ENCODE measurements at places on chromosomes 5 and 9. TPM values are rescaled to one million over a fixed set of nuclear protein-coding genes. Genes with fewer than 3 reads are reported as not detected.

GRCh38 chr5:72009280-72009679, 98.0 kb upstream of the MAP1B start:
- H3K27ac ChIP-seq: no peak overlapping the region
- H3K36me3 ChIP-seq: no peaks in the 10 kb centered on the region
- H3K4me3 ChIP-seq: no peak overlapping the region
- H3K27me3 ChIP-seq: no peaks in the 10 kb centered on the region
- no peaks in the 10 kb centered on the region for H3K4me1 ChIP-seq

- no peak overlapping the region for H3K4me3 ChIP-seq
- no peaks in the 10 kb centered on the region for H3K27me3 ChIP-seq
- no peaks in the 10 kb centered on the region for H3K4me1 ChIP-seq
- no peaks in the 10 kb centered on the region for H3K36me3 ChIP-seq
- no peak for DNase-seq
- no peak overlapping the region for H3K27ac ChIP-seq
These were observed 606.3 kb downstream of the TLE1 start for GRCh38 chr9:81083067-81083466.

DNA sequence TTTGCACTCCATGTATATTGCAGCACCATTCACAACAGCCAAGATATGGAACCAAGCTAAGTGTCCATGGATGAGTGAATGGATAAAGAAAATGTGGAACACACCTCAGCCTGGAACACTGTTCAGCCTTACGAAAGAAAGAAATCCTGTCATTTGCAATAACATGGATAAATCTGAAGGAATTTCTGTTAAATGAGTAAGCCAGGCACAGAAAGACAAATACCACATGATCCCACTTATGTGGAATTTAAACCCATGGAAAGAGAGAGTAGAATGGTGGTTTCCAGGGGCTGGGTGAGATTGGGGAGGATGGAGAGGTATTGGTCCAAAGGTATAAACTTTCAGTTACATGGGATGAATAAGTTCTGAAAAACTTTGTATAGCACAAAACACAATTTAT, 228.9 kb upstream of the CD180 start:
- no peaks in the 10 kb centered on the region for H3K4me1 ChIP-seq
- H3K4me3 ChIP-seq: no peak overlapping the region
- H3K27ac ChIP-seq: no peak overlapping the region
- no peaks in the 10 kb centered on the region for H3K27me3 ChIP-seq
- no peak for DNase-seq

- no peak overlapping the region for H3K4me3 ChIP-seq
- no peak for DNase-seq
- peak overlapping the region; percentile 65 for H3K27ac ChIP-seq
- H3K27me3 ChIP-seq: no peaks in the 10 kb centered on the region
These were observed 218.5 kb downstream of the SPOCK1 start for GRCh38 chr5:137280656-137281055.

GRCh38 chr9:93898502-93899426, 56.4 kb downstream of the BARX1 start:
- no peak overlapping the region for H3K4me3 ChIP-seq
- no peaks in the 10 kb centered on the region for H3K4me1 ChIP-seq
- no peak overlapping the region for H3K27ac ChIP-seq
- no peaks in the 10 kb centered on the region for H3K27me3 ChIP-seq

The THG1L gene
- total RNA-seq: 8.5 TPM

GRCh38 chr5:67610186-67610912, 413.8 kb upstream of the CD180 start:
- H3K4me1 ChIP-seq: no peaks in the 10 kb centered on the region
- no peaks in the 10 kb centered on the region for H3K36me3 ChIP-seq
- H3K27ac ChIP-seq: no peak overlapping the region

GRCh38 chr9:115999498-115999897, 154.1 kb upstream of the PAPPA start:
- H3K27me3 ChIP-seq: no peaks in the 10 kb centered on the region
- no peaks in the 10 kb centered on the region for H3K4me1 ChIP-seq
- DNase-seq: no peak

GRCh38 chr9:12416716-12417115, 276.5 kb upstream of the TYRP1 start:
- no peak for DNase-seq
- H3K4me3 ChIP-seq: no peak overlapping the region
- no peaks in the 10 kb centered on the region for H3K36me3 ChIP-seq
- no peaks in the 10 kb centered on the region for H3K4me1 ChIP-seq
- no peak overlapping the region for H3K27ac ChIP-seq

DNA sequence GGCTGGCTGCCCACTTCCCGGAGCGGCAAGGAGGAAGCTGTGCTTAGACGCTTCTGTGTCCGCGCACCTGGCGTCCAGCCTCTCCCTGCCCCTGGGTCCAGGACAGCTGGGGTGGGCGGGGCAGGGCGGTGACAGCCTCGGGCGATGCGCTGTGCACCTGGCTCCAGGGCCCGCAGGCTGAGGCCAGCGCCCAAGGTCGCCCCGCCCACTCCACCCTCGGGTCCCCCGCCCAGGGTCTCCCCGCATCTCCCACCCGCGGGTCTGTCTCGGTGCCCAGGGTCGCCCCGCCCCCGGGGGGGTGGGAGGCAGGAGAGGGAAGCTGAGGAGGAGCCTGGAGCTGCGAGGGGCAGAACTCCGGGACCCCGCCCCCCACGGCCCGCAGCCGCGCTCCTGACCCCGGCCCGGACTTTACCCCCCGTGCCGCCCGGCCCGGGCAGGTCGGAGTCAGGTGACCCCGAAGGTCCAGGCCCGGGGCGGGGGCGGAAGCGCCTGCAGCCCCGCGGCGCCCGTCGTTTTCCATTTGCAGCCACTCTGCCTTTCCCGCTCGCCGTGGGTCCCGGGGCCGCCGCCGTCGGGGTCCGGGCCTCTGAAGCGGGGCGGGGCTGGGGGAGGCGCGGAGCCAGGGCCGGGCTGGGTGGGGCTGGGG, at the start of gene ENTPD8:
ENTPD8 (minus strand) TSS at position 69 of the 646 bp plus-strand sequence. CDS start 3,072 bp downstream, outside the sequence.
- H3K27ac ChIP-seq: no peak within 1 kb of the TSS
- H3K27me3 ChIP-seq: peaks cover 19% of the 10 kb centered on the region
- H3K4me3 ChIP-seq: peak within 1 kb of the TSS; percentile 29
- peaks cover 18% of the 10 kb centered on the region for H3K4me1 ChIP-seq

DNA sequence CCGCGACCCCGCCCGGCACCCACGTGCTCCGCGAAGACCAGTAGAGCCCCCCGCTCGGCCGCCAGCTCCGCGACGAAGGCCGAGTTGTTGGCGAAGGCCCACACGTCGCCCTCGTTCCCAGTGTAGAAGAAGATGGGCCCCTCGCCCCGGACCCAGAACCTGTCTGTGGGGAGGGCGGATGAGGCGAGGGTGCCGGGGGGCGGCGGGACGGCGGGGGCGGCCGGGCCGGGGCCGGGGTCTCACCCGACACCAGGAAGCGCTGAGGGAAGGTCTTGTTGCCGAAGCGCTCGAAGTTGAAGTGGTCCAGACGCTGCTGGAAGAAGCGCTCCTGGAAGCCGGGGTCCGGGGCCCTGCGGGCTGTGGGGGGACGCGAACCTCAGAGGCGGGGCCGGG, 317 bp downstream of the DPP7 start:
- peaks cover 26% of the 10 kb centered on the region for H3K4me1 ChIP-seq

DNA sequence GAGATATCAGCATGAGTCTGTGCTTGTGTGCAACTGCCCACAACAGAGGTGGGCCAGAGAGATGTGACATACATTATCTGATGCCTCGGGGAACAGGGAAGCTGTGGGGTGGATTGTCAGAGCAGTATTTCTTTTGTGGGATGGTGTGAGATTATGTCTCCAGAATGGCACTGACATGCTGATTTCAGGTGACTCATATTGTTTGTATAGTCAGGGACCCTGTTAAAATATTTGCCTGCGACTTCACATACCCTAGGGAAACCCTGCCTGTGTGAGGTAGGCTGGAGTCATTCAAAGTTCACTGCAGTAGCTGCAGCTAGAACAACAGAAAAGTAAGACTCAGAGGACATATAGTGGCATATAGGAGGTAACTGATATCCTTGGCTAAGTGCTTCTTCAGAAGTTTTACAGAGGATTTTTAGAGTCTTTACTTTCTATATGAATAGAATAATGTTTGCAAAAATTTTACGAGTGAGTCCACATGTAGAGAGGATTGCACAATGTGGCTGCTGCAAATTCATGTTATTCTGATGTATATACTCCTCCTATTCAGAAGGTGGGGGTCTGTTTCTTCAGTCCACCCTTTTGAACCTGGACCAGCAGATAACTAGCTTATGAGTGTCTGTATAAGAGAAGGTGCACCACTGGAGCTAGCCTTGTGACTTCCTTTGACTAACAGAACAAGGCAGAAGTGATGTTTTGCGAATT, 89.3 kb downstream of the MACIR start:
- H3K27ac ChIP-seq: no peak overlapping the region
- DNase-seq: no peak
- H3K4me3 ChIP-seq: no peak overlapping the region
- no peaks in the 10 kb centered on the region for H3K27me3 ChIP-seq
- H3K36me3 ChIP-seq: no peaks in the 10 kb centered on the region

GRCh38 chr5:74579215-74579614, 61.3 kb downstream of the ENC1 start:
- no peaks in the 10 kb centered on the region for H3K27me3 ChIP-seq
- no peaks in the 10 kb centered on the region for H3K36me3 ChIP-seq
- no peak for DNase-seq
- no peak overlapping the region for H3K27ac ChIP-seq
- H3K4me3 ChIP-seq: no peak overlapping the region

GRCh38 chr9:3916411-3916810, 383.5 kb downstream of the GLIS3 start:
- H3K27ac ChIP-seq: no peak overlapping the region
- no peaks in the 10 kb centered on the region for H3K36me3 ChIP-seq
- no peak overlapping the region for H3K4me3 ChIP-seq
- no peaks in the 10 kb centered on the region for H3K4me1 ChIP-seq
- DNase-seq: no peak

GRCh38 chr5:43050384-43050783, 10.3 kb upstream of the ANXA2R start:
- H3K27ac ChIP-seq: no peak overlapping the region
- H3K36me3 ChIP-seq: no peaks in the 10 kb centered on the region
- no peak overlapping the region for H3K4me3 ChIP-seq
- H3K27me3 ChIP-seq: no peaks in the 10 kb centered on the region
- H3K4me1 ChIP-seq: no peaks in the 10 kb centered on the region

- H3K27ac ChIP-seq: no peak overlapping the region
- no peak overlapping the region for H3K4me3 ChIP-seq
- DNase-seq: no peak
- no peaks in the 10 kb centered on the region for H3K4me1 ChIP-seq
- no peaks in the 10 kb centered on the region for H3K27me3 ChIP-seq
These were observed 16.6 kb upstream of the DCAF12 start for GRCh38 chr9:34143116-34143515.

- no peak for DNase-seq
- H3K27ac ChIP-seq: no peak overlapping the region
- H3K27me3 ChIP-seq: no peaks in the 10 kb centered on the region
- no peaks in the 10 kb centered on the region for H3K36me3 ChIP-seq
- H3K4me1 ChIP-seq: no peaks in the 10 kb centered on the region
These were observed 204.8 kb upstream of the KLF4 start for GRCh38 chr9:107694390-107694789.

DNA sequence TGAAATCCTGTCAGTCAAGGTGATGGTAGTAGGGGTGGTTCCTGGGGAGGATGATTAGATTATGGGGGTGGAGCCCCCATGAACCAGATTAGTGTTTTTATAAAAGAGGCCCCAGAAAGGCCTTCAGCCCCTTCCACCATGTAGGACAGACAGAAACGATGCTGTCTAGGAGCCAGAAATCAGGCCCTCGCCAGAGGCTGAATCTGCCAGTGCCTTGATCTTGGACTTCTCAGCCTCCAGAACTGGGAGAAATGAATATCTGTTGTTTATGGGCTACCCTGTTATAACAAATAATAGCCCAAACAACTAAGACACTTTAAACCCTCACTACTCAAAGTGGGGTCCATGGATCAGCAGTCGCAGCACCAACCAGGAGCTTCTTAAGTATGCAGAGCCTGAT, 20.2 kb upstream of the FOXB2 start:
- H3K27ac ChIP-seq: no peak overlapping the region
- no peak for DNase-seq
- peaks cover 5% of the 10 kb centered on the region for H3K27me3 ChIP-seq
- no peaks in the 10 kb centered on the region for H3K4me1 ChIP-seq
- H3K4me3 ChIP-seq: no peak overlapping the region

- H3K4me3 ChIP-seq: no peak overlapping the region
- no peak for DNase-seq
- H3K4me1 ChIP-seq: no peaks in the 10 kb centered on the region
- H3K36me3 ChIP-seq: no peaks in the 10 kb centered on the region
- no peaks in the 10 kb centered on the region for H3K27me3 ChIP-seq
These were observed 40.9 kb downstream of the ARHGEF28 start for GRCh38 chr5:73666891-73667290.

The CYLC2 gene
- not detected for total RNA-seq

DNA sequence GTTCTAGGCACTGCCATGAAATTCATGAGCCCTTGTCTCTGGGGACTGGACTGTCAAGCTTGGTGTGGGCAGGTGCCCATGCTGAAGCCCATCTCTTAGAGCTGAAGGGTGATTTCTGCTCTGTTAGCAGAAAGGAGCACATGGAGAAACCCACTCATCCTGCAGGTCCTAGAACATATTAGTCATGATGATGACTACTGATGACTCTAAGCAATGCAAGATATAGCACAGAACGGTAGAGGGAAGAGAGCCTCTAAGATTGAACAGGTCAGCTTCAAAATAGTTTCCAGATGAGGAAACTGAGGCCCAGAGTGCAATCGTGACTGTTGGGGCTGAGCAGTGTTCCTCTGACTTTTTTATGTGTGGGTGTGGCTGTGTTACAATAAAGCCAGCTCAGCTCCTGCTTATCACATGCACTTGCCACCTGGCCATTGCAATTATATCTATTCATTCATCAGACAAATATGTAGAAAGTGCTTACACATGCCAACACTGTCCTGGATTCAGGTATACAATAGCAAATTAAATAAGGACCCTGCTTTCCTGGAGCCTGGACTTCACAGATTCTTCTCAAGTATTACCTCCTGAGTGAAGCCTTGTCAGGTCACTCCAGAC, 140.2 kb upstream of the BRINP1 start:
- no peaks in the 10 kb centered on the region for H3K36me3 ChIP-seq
- H3K27me3 ChIP-seq: no peaks in the 10 kb centered on the region
- H3K4me1 ChIP-seq: no peaks in the 10 kb centered on the region
- no peak overlapping the region for H3K4me3 ChIP-seq
- H3K27ac ChIP-seq: no peak overlapping the region

- no peak overlapping the region for H3K27ac ChIP-seq
- H3K36me3 ChIP-seq: peaks cover 67% of the 10 kb centered on the region
- no peak overlapping the region for H3K4me3 ChIP-seq
- no peaks in the 10 kb centered on the region for H3K27me3 ChIP-seq
These were observed 45.3 kb upstream of the CACNA1B start for GRCh38 chr9:137832191-137832700.

DNA sequence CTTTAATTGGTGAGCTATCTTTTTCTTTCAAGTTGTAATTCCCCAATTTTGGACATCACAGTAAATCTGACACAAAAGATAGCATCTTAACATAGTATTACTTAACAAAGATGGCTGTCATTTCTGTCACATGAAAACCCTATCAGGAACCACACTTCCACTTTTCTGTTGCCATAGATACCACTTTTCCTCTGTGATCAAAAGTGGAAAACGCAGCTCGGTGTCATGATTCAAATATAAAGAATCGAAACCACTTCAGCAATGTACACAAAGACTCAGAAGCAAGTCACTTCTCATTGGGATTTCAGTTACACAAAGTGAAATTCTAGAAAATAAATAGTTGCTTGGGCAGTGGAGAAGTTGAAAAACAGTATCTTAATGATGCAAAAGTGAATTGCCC, 524.9 kb upstream of the ITGA1 start:
- DNase-seq: no peak
- H3K4me3 ChIP-seq: no peak overlapping the region
- H3K27ac ChIP-seq: no peak overlapping the region
- no peaks in the 10 kb centered on the region for H3K4me1 ChIP-seq

- H3K4me3 ChIP-seq: no peak overlapping the region
- H3K4me1 ChIP-seq: no peaks in the 10 kb centered on the region
- no peak overlapping the region for H3K27ac ChIP-seq
- DNase-seq: no peak
These were observed 607.8 kb upstream of the PTGER4 start for GRCh38 chr5:40071870-40072269.
